ENCODE measurements at places on chromosomes 7 and 10. TPM values are rescaled to one million over a fixed set of nuclear protein-coding genes. Genes with fewer than 3 reads are reported as not detected.
A peak's percentile ranks its signal among the peaks of the same experiment; 100 is the strongest.

- H3K4me1 ChIP-seq: no peaks in the 10 kb centered on the region
- no peaks in the 10 kb centered on the region for H3K27me3 ChIP-seq
- no peaks in the 10 kb centered on the region for H3K36me3 ChIP-seq
These were observed 588.8 kb downstream of the INHBA start for GRCh38 chr7:41114131-41114530.

- H3K27me3 ChIP-seq: no peaks in the 10 kb centered on the region
- no peak for DNase-seq
- H3K4me1 ChIP-seq: no peaks in the 10 kb centered on the region
- no peak overlapping the region for H3K4me3 ChIP-seq
These were observed 103.8 kb downstream of the RGS10 start for GRCh38 chr10:119438717-119439116.

- H3K27me3 ChIP-seq: no peaks in the 10 kb centered on the region
- H3K27ac ChIP-seq: no peak overlapping the region
These were observed 75.7 kb upstream of the MACROH2A2 start for GRCh38 chr10:69976795-69977546.

The MAGI2 gene
- total RNA-seq: 3.8 TPM

DNA sequence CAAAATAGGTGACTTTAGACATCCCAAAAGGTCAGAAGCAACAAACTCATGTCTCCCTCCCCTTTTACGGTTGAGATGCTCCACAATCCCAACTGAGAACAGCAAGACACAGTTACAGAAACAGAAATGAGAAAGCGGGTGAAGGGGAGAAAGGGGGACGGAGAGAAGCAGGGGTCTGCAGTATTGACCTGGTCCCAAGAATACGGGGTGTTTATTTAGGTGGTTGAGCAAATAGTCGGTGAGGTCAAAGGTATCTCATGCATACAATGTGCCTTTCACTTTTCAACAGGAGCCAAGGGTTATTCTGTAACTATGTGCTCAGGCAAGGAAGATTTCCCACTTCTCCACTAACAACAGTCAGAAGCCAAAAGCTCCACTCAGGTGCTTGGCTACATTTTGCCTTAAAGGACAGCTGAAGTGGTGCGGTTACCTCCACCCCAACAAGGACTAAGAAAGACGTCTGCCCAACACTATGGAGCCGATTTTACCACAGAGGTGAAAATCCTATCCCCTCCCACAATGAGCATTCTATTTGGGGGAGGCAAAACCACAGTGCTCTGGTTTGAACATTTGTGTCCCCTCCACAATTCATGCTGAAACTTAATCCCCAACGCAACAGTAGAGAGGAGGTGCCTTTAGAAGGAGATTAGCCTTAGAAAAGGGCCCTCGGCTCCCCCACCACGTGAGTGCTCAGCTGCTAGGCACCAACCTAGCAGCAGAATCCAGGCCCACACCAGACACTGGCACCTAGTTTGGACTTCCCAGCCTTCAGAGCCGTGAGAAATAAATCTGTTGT, 77.9 kb downstream of the PARD3 start:
- peaks cover 95% of the 10 kb centered on the region for H3K4me1 ChIP-seq
- no peaks in the 10 kb centered on the region for H3K36me3 ChIP-seq
- no peaks in the 10 kb centered on the region for H3K27me3 ChIP-seq
- peak overlapping the region; percentile 98 for H3K27ac ChIP-seq
- peak; percentile 95 for DNase-seq

GRCh38 chr10:125146791-125147579, 13.4 kb downstream of the CTBP2 start:
- H3K27me3 ChIP-seq: peaks cover 60% of the 10 kb centered on the region
- H3K4me1 ChIP-seq: no peaks in the 10 kb centered on the region
- no peak overlapping the region for H3K27ac ChIP-seq
- no peak overlapping the region for H3K4me3 ChIP-seq
- DNase-seq: no peak

Measured in HepG2 (cell line).